IMR-90 (cell line): ENCODE measurements at places on chromosomes 5 and 9. TPM values are rescaled to one million over a fixed set of nuclear protein-coding genes. Genes with fewer than 3 reads are reported as not detected.

Gene PHYKPL
- total RNA-seq: 8.6 and 10.0 TPM in 2 replicates

Gene C7
- 0.54 and 0.83 TPM in 2 replicates for total RNA-seq

Gene TRIP13
- 27.2 and 35.5 TPM in 2 replicates for total RNA-seq

Gene OR1J2
- not detected in 2 replicates for total RNA-seq

Gene FPGS
- total RNA-seq: 43.9 and 45.5 TPM in 2 replicates

Gene SLC6A7
- under 0.01 TPM in 1 of 2 replicates, not detected in the other for total RNA-seq
